T-helper 2 cell (primary cell): ENCODE measurements at places on chromosomes 1 and 21.

GRCh38 chr1:32398401-32398800, 4.2 kb upstream of the BSDC1 start:
- DNase-seq, result no peak

DNA sequence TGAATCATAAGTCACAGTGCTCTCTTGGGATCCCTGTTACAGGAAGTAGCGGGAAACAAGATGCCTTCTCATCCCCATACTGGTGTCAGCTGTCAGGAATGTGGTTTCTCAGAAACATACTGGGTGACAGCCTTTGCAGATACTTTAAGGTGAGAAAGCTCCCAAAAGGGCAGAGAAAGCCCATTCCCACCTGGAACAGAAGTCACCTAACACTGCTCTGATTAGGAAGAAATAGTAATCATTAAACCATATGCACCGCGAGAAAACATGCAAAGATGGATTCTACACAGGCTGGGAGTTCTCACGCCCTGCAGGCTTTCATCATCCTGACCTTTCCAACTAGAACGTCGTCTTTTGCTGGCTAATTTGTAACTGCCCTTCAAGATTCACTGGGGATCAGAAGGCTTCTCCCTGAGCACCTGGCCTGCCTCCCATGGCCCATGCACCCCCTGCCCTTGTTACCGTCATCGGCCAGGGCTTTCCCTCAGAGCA, 46.2 kb upstream of the SLC44A3 start:
- no peak for DNase-seq

DNA sequence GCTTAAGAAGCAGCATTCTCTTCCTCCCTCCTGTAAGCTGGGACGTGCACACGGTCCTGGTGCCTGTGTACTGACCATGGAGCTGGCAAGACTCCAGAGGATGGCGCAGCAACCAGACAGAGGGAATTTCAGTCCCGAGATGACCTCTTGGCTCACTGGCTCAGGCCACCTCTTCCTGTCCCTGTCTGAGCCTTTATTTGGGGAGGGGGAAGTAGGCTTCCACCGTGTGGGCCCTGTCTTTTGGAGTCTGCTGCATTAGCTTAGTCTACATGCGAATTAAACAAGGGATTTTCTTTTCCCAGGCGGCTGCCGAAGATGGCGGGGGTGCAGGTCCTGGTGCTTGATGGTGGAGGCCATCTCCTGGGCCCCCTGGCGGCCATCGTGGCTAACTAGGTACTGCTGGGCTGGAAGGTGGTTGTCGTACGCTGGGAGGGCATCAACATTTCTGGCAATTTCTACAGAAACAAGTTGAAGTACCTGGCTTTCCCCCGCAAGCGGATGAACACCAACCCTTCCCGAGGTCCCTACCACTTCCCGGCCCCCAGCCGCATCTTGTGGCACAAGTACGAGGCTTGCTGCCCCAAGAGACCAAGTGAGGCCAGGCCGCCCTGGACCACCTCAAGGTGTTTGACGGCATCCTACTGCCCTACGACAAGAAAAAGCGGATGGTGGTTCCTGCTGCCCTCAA, 10.2 kb downstream of the IL24 start:
- DNase-seq, result no peak

DNA sequence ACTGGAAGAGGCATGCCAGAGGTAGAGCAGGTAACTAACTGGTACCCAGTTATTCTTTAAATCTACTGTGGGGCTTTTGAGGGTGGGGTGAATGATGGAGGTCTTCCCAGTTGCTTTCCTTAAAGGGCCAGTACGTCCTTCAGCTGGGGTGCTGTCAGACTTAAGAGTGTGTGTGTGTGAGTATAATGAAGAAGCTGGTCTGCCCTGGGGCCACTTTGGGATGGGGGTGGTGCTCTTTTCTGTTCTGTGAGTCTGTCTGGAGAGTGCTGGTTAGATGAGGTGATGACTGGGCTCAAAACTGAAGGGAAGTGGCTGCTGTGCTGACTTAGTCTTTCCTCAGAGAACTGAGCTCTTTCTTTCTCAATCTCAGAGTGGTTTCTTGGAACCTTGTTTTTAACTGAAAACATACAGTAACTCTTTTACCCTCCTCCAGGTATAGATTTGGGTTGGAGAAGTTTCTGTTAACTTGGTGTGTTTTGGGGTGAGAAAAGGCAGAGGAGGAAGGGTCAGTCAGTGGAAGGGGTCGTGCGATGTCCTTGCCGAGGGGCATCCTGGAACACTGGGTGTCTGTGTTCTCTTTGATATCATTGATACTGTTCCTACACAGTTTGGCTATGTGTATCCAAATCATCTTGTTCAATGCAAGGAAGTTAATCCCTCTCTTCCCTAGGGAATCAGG, 746 bp downstream of the MACF1 start:
- DNase-seq, result no peak

DNA sequence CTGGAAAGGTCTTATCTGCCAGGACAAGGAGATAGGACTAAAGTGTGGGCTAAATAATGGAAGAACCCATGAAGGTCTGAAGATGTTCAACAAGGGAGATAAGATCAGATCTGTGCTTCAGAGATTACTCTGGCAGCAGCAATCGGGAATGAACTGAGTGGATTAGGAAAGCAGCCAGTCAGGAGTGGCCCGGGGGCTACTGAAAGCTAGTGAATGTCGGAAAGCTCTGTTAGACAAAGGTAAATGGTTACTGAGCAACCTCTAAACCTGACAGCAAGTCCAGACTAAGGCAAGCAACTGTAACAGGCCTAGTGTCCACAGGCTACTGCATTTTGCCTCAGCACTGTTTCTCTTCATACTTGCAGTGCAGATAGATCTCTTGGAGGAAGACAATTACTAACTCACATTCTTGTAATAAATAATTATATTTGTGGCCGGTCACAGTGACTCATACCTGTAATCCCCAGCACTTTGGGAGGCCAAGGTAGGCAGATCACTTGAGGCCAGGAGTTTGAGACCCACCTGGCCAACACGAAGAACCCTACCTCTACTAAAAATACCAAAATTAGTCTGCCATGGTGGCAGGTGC, 12.5 kb downstream of the IQGAP3 start:
- no peak for DNase-seq

- no peak for DNase-seq
These were observed 24.3 kb downstream of the IL10RB start for GRCh38 chr21:33290441-33290840.

DNA sequence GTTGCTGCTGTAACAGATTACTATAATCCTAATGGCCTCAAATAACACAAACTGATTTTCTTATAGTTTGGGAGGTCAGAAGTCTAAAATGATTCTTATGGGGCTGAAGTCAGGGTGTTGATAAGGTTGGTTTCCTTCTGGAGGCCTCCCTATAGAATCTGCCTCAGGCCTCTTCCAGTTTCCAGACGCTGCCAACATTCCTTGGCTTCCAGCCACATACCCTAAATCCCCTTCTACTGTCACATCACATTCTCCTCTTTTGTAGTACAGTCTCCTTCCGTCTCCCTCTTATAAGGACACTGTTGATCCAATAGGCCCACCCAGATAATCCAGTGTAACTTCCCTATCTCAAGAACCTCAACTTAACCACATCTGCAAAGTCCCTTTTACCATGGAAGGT, 145.3 kb upstream of the NCAM2 start:
- DNase-seq, result no peak

DNA sequence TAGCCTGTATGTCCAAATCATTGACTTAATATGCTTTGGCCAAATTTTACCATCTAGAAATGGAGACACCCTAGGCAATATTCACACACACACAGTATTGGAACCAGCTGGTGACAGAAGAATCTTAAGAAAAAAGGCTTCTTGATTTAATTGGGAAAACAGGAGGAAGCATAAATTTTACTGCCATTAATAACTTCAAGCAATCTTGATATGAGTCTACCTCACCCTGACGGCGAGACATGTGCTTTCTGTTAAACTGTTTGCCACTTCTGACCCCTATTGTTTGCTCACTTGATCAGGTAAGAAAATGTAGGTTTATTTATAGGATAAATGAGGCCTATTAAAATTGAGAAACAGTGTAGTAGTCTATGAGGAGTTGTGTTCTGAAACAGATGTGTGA, 73.2 kb downstream of the KIFAP3 start:
- DNase-seq, result no peak

DNA sequence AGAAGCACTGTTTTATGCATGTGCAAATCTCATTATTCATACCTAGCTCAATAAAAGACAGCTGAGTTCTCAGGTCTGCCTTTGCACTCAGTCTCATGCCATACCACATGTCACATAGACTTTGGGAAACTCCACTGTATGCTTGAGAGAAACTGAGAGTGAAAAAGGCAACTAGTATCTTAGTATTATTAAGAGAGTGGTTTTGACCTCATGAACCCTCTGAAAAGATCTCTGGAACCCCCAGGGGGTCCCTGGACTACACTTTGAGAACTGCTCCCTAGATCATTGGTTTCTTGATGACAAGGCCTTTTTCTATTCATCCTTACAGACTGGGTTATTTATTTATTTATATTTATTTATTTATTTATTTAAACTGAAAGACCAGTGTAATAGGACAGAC, 3.7 kb upstream of the RHEX start:
- no peak for DNase-seq

GRCh38 chr1:15609631-15610030, 7.6 kb upstream of the DDI2 start:
- no peak for DNase-seq

DNA sequence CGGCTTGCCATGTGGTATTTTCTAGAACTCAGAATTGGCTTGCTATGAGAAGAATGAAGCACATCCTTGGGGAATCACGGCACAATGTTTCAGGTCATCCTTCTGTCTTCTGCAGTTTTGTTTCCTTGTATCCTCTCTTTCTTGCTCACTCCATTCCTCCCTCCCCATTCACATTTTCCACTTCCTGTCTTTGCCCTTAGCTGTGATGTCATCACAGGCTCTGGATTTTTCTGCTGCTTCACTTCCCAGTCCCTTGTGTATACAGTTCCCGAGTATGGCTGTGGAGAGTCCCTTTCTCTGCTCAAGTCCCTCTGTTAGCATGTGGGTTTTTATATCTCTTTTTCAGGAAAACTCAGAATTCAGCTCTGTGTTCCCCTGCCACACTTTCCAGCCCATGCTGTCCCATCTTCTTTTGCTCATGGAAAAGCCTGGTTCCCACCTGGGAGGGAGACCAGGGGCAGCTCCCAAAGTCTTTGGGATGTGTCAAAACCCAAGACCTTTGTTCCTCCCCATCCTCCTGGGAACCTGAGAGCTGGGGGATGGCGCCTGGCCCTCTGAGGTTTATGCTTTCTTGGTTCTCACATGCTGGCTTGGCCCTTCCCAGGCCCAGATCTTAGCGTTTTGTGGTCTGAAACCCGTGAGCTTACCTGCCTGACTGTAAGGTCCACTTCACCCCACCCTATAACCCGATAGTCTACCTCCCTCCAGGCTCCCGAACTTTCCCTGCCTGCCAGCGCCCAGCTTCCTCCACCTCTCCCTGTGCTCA, 4.8 kb upstream of the RGS16 start:
- no peak for DNase-seq

- no peak for DNase-seq
These were observed 77.1 kb downstream of the IFI44 start for GRCh38 chr1:78726686-78727085.

GRCh38 chr1:107404756-107405155, 263.9 kb downstream of the NTNG1 start:
- DNase-seq, result no peak

DNA sequence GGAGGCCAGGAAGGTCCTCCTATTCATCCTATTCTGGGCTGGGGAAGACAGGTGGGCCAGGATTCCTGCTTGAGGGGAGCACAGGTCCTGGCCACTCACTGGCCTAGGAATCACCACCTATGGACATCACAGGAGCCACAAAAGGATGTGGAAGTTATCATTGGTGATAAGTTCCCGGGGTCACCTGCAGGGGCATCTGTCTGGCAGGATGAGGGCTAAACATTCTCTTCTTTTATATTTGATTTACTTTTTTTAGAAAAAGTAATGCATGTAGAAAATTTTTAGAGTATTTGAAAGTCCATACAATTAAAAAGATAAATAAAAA, 33.2 kb upstream of the KIAA0040 start:
- DNase-seq, result no peak
